ENCODE measurements at places on chromosomes 13 and 19.

DNA sequence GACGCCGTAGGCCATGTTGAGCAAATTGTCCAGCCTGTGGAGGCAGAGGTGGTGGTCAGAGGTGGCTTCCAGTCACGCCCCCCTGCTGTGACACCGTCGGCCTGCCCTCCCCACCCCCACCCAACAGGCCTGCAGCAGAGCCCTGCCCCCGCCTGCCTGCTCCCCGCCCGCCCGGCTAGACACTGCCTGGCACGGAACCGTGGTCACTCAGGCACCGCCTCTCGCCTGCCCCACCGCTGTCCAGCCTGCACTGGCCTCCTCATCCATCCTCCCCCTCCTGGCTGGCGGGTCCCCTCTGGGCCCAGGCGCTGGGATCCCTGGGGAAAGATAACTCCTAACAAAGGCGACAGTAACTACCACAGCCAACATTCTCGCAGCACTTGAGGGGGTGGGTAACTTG lies 21.7 kb downstream of the PRKCSH start:
- no peak for DNase-seq

- no peak for DNase-seq
Observed at GRCh38 chr13:112995395-112996191, 26.6 kb downstream of the MCF2L start.

DNA sequence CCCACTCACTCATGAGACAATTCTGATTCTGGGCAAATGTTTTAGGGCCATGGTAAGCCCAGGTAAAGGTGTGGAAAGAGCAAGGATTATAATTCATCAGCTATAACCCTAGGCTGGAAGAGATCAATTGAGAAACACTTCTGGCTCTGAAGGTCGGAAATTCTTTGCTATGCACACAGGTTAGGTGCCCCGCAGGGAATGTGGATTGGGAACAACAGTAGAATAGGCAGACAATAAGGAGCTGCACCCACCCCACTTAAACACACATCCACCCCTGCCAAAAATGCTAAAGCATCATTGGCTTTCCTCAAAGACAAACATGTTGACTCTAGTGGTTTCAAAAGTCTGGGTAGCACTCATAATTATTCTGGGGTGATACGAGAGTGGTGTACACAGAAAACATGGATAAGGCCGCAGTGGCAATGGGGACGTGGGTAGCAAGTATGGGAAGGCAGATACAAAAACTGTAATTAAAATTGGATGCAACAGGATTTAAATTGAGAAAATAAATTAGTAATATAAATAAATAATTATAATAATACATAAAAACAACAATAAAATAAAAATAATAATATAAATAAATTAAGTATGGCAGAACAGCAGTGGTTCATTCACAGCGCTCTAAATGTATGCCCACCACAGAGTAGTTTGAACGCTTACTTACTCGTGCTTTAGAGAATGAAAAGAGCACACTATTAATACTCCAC lies 8.6 kb downstream of the EFNB2 start:
- DNase-seq, result no peak

DNA sequence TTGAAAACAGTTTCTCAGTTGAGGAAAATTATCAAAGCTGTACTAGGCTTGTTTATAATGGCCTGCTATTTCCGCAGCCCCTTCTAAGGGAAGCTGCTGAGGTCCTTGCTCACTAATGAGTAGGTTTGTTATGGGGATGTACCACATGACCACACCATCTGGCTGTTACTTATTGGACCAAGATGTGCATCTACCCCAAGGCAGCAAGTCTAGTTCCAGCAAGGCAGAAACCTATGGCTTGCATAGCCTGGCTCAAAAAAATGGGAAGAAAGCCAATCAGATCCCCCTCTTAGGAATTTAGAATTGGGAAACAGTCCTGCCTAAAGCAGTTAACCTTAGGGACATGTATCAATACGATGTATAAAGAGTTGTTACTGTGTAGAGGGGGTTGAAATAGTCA lies 186.5 kb upstream of the SPRY2 start:
- no peak for DNase-seq

GRCh38 chr13:75579529-75579928 lies 29.9 kb downstream of the UCHL3 start:
- no peak for DNase-seq

- no peak for DNase-seq
Observed at GRCh38 chr19:18999896-19000620, 33.3 kb downstream of the SUGP2 start.

DNA sequence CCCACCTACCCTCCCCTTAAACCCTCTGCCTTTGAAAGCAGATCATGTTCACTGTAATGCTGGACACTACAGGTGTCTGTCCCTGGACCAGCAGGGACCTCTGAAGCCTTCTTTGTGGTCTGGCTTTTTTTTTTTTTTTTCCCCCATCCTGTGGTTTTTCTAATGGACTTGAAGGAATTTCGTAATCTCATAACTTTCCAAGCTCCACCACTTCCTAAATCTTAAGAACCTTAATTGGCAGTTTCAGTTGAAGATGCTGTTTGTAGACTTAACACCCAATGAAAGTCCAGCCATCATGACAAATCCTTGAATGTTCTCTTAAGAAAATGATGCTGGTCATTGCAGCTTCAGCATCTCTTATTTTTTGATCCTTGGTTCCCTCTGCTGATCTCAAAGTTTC lies 45.0 kb upstream of the LRCH1 start:
- DNase-seq, result no peak

DNA sequence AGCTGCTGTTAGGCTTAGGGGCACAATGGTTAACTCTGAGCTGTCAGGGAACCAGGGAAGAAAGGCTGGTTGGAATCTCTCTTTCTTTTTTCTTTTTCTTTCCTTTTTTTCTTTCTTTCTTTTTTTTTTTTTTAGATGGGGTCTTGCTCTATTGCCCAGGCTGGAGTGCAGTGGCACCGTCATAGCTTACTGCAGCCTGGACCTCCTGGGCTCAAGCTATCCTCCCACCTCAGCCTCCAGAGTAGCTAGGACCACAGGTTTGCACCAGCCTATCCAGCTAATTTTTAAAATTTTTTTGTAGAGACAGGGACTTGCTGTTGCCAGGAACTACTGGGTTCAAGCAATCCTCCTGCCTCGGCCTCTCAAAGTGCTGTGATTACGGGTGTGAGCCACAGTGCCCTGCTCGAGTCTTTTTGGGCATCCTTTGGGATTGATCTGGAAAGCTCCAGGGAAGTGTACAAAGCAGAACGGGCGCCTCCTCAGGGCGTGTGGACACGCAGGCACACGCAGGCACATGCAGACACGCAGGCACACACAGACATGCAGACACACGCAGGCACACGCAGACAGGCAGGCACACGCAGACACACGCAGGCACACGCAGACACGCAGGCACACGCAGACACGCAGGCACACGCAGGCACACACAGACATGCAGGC lies 99.2 kb downstream of the GADD45B start:
- no peak for DNase-seq

DNA sequence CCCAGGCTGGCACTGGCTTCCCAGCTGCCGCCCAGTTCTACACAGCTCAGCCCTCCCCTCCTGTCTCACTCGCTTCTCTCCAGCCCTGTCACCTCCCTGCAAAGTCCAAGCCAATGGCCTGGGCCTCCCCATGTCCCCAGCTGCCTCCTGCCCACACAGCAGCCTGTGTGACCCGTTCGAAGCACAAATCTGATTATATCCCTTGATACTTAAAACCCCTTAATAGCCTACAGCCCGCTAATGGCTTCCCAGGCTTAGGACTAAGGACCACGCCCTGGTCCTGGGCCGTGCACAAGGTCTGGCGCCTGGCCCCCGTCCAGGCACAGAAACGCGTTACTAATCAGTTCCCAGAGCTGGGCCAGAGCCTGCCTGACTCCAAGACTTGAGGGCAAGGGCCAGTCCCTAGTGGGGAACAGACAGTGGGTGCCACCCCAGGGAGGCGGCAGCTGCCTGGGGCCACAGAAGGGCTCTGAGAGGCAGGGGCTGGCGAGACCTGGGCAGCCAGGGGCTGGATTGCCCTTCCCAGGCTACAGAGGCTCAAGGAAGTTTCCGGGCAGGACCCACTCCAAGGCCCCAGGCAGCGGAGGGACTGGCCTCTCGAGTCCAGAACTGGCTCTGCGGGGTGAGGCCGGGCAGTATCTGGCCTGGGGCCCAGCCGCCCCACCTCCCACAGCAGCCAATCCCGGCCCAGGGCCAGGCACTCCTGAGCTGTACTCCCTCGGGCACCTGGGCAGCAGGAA lies 10.4 kb downstream of the XAB2 start:
- no peak for DNase-seq

DNA sequence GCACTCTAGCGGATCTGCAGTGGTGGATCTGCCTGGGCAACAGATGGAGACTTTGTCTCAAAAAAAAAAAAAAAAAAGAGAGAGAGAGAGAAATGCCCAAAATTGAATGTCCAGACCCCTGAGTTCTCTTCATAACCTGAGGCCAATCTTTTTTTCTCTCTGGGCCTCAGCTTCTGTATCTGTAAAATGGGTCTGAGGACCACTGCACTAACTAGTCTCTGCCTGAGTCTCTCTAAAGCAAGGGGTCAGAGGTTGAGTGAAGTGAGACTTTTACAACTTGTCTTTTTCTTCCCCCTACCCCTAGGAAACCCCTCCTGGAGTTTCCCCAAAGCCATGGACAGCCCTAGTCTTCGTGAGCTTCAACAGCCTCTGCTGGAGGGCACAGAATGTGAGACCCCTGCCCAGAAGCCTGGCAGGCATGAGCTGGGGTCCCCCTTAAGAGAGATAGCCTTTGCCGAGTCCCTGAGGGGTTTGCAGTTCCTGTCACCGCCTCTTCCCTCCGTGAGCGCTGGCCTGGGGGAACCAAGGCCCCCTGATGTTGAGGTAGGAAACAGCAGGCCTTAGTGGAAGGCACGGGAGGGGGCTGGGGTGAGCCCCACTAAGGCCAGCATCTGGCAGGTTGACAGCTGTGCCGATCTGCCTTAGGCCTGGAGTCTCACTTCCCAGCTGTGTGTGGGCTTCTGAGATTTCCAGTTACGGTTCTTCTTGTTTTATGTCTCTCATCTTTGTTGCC lies 1.8 kb downstream of the TMEM91 start:
- peak; percentile 28 for DNase-seq

GRCh38 chr13:41402691-41403511 lies 54.4 kb upstream of the RGCC start:
- DNase-seq, result no peak

- no peak for DNase-seq
Observed at GRCh38 chr13:75480671-75481175, 1.2 kb downstream of the TBC1D4 start.

DNA sequence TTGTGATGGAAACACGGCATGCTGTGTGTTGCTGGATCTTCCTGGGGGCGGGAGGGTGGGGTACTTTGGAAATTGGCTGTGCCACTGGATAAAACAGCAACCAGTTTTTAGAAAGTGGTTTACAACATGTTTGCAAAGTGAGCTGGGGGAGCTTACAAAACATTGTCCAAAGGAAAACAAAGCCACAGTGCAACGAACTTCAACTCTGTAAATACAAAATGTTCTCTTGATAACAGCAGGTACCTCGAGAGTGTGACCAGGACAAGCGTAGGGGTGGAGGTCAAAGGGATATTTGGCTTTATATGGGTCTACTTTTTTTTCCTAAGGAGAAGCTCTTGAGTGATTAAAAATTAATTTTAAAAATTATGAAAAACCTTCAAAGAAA lies 2.5 kb downstream of the IGSF23 start:
- DNase-seq, result no peak

Measured in CD4-positive, alpha-beta T cell treated with Interleukin-1 beta for 1 hour (primary cell).